CD14-positive monocyte (primary cell): ENCODE measurements at places on chromosomes 12 and 14.

GRCh38 chr12:67748743-67749040, 100.1 kb downstream of the DYRK2 start:
- DNase-seq: no peak

- no peak for DNase-seq
Observed at GRCh38 chr14:42556551-42556950, 949.9 kb downstream of the LRFN5 start.

GRCh38 chr12:28497889-28498411, 307.7 kb downstream of the CCDC91 start:
- DNase-seq: no peak

- peak; percentile 58 for DNase-seq
Observed at GRCh38 chr14:100317912-100318808, 5.0 kb upstream of the SLC25A47 start.
